Astrocyte (in vitro differentiated cells and primary cell): ENCODE measurements at places on chromosomes 4 and X.

DNA sequence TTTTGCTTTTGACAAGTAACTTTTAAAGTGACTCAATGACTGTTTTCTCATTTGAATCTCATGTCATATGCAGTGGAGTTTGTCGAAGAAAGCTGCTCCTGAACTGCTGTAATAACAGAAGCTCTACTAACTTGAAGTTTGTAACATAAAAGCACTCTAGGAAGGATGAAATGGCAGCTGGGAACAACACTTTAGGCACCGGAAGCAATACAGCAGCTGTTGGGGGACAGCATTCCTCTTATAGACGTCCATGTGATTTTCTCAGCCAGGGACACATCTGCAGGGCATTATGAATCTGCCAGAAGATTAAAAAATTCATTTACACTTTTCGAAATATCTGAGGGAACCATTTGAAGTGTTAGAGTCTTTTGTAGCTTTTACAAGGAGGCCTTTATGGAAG lies 1035.8 kb downstream of the ADGRL3 start:
- no peak for DNase-seq

GRCh38 chrX:48813644-48814043 lies 11.8 kb downstream of the HDAC6 start:
- DNase-seq = no peak

GRCh38 chr4:80566203-80566872 lies 230.8 kb downstream of the CFAP299 start:
- no peak for DNase-seq

GRCh38 chrX:1336331-1336943 lies at the start of gene IL3RA:
Gene IL3RA (plus strand): TSS chrX:1336785. CDS start chrX:1341766, 4,981 bp downstream.
- no peak for DNase-seq

DNA sequence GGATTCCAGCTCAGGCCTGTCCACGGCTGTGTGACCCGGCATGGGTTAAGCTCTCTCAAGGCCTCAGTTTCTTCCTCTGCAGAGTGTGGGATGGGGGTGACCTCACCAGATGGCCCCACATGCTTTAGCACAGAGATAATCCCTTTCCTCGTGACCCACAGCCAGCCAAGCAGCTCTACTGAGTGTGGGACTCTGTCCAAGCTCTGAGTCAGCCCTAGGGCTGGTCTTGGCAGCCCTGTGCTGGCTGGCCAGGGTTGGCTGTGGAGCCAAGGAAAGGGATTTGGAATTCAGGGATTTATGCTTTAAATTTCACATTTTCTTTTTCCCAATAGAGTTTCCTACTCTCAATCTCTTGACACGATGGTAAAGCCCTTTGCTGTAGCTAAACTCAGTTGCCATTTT lies 19.7 kb upstream of the SPON2 start:
- peak; percentile 96 for DNase-seq

GRCh38 chr4:114272226-114272625 lies 292.8 kb upstream of the ARSJ start:
- peak; percentile 100 for DNase-seq

GRCh38 chr4:85828027-85828890 lies 353.3 kb downstream of the ARHGAP24 start:
- peak; percentile 61 for DNase-seq

GRCh38 chrX:358651-359143 lies 28.0 kb downstream of the PPP2R3B start:
- DNase-seq = no peak

DNA sequence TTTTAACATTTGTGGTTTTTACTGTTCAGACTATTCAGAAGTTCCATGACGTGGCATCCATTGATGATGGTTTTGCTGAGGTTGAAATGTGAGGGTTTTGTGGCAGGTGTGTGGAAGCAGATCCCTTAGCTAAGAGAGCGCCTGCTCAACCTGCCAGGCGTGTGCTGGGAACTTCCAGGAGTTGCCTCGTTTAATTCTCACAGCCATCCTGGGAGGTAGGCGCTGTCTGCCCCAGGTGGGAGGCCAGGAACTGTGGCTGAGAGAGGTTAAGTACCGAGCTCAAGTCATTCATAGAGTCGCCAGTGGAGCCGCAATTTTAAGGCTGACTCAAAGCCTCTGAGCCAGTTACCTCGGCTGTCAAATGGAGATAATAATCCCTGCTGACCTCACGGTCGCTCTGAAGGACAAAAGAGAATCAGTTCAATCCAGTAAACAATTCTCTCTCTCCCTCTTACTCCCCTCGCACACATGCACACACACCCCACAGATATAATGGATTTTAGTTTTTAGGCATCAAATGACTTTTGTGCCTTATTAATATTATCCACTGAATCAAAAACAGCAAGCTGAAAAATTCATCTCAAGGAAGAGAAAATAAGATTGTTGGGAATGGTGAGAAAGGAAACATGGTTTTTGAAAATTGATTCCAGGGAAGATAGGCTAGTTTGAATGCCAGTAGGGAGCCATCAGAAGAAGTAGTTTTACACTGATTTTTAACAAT lies 171.3 kb downstream of the PTTG2 start:
- peak; percentile 77 for DNase-seq

DNA sequence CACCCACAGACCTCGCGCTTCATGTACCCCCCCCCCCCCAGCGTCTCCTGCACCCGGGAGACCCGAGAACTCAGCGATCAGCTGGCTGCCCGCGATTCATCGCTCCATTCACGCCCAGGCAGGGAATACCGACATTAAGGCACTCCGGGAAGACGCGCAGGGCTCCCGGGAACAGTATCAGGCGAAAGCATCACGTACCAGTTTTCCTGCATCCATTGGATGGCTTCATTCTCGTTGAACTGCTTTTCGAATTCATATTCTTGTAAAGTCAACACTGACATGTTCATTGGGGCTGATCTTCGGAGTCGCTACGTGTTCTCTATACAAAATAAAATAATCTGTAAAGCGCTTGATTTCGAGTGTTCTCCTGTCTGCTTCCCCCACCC lies 373 bp downstream of the ELOVL6 start:
- peak; percentile 34 for DNase-seq

- no peak for DNase-seq
Measured at GRCh38 chr4:182770996-182771514, 146.1 kb downstream of the DCTD start.
